ENCODE measurements at places on chromosomes 4 and X.

GRCh38 chr4:143586080-143586479, 72.6 kb downstream of the SMARCA5 start:
- no peak for DNase-seq

DNA sequence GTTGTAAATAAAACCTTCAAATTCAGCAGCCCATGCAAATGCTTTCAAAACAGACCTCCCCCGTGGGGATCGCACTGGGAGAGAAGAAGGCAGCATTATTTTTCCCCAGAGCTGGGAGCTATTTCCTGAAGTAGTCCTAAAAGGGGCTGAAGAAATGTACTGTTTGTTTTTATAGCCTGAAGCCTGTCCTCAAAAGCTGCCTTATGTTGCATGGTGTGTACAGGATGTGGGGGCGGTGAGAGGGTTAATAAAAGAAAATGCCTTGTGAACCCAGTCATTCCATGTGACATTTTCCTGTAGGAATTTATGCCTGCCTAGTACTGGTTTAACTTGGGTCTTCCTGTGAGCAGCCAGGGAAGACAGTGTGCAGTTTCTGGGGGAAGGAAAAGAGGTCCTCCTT, 144.1 kb downstream of the SOWAHB start:
- DNase-seq = no peak

- DNase-seq = no peak
Observed at GRCh38 chr4:188942606-188943005, 803.4 kb downstream of the TRIML1 start.

GRCh38 chrX:18722500-18723071, 15.1 kb downstream of the PPEF1 start:
- DNase-seq = no peak

- no peak for DNase-seq
Observed at GRCh38 chrX:63754136-63754859, 30.7 kb downstream of the ARHGEF9 start.

DNA sequence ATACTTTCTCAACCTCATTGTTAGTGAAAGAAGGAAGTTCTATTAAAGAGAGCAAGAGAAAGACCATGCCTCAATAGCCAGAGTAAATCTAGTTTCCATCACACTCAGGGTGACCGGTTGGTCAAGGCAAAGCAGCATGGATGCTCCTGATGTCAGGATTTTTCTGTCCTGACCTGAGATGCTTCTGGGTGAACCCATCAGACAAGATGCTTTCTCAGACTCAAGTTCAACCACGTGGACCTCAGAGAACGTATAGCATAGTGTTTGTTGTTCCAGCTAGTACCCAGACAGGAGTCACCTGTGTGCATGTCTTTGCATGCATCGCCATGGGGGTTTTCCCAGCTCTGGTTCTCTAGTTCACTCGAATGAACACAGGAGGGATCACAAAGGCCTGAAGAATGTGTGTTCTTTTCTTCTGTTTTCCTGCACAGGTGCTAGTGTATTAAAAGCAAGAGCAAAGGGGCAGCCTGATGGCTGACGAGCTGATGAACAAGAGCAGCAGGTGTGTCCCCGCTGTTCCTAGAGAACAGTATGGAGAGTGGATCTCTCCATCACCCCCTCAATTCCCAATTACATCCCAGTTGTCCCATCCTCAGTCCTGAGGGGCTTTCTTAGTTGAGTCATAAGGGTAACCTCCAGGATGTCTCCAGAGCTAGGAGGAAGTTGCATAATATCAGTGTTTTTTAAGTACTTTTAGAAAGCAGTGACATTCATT, 110.5 kb upstream of the ENPP6 start:
- DNase-seq = no peak

GRCh38 chrX:48648336-48648751, 35.3 kb upstream of the WAS start:
- DNase-seq = no peak

DNA sequence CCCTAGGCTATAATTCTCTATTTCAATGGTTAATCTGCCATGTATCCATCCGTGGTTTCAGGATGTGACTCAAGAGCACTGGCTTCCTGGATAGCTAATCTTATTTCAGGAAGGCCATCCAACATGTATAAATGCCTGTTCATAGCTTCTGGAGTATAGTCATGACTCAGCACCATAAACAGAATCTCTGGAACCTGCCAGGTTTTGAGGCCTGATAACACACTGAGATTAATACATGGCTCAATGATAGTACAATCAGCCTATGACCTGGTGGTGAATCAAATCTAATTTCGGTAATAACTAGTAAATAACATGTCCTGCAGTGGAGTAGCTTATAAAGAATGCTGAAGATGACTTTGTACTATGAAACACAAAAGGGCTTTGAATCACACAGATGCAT, 5.7 kb upstream of the IL13RA2 start:
- no peak for DNase-seq

DNA sequence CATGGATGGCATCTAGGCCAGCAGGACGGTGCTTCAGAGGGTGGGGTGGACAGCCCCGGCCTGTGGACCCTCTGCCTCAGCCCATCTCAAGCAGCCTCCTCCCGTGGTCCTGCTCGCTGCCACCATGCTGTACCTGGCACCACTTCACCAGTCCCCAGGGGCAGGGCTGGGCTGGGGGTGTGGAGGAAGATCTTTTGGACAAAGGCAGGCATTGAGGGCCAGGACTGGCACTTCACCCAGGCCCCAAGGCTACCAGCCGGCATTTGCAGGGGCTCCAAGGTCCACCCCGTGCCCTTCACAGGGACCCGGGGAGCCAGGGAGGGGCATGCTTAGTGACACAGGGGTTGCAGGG, 713 bp downstream of the PLXNB3 start:
- no peak for DNase-seq

GRCh38 chrX:96692454-96692853, 7.8 kb downstream of the DIAPH2 start:
- DNase-seq = no peak

- DNase-seq = no peak
Observed at GRCh38 chr4:131002132-131002531, 1906.2 kb downstream of the C4orf33 start.

- DNase-seq = no peak
Observed at GRCh38 chr4:147303174-147303872, 177.6 kb upstream of the EDNRA start.

DNA sequence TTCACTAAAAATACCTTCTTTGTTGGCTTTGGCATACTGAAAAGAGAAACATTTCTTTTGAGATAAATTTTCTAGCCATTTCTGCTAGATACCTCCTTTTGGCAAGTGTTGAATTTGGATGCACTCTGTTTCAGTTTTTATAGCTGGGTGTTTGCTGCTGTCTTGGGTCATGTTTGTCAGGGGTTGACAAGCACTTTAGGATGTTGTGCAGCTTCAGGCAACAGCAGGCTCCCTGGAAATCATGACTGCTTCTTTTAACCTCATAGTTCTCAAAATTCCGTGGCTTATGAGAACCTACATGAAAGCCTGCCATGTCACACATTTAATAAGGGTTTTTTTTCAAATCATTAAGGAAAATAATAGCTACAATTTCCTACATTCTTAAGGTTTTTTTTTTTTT, 36.7 kb downstream of the CCSER1 start:
- DNase-seq = no peak

DNA sequence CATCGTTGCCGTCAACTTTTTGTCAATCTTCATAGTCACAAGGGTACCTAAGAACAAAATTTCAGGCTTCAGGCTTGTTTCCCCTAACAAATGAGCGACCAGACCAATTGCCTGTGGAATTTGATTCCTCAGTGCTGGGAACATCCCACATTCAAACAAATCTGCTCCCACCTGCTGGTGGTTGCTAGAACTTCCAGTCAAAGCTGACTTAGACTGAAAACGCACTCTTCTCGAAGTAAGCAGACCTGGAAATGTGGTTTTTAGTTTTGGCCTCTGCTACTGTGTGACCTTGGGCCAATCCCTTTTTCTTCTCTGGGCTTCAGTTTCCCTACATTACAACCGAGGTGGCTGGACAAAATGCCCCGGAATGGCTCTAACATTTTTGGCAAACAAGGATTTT, 1.8 kb upstream of the GABRQ start:
- peak; percentile 45 for DNase-seq

GRCh38 chr4:104756837-104757236, 262.1 kb upstream of the CXXC4 start:
- DNase-seq = no peak

DNA sequence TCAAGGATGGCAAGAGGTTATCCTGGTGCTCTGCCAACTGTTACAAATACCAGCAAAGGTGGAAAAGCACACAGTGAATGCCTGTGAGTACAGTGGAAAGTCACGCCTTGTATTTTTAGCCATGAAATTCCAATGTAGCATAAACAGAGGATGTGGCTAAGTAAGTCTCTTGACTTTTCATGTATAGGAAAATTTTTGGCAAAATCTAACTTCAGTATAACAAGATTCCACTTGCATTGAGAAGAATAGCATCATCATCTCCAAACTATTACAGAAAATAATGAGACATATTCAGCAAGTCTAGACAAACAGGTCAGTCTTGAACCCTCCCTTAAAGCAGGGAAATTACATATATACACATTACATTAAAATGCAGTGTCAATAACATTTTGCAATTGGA, 7.9 kb downstream of the SLC10A6 start:
- no peak for DNase-seq

DNA sequence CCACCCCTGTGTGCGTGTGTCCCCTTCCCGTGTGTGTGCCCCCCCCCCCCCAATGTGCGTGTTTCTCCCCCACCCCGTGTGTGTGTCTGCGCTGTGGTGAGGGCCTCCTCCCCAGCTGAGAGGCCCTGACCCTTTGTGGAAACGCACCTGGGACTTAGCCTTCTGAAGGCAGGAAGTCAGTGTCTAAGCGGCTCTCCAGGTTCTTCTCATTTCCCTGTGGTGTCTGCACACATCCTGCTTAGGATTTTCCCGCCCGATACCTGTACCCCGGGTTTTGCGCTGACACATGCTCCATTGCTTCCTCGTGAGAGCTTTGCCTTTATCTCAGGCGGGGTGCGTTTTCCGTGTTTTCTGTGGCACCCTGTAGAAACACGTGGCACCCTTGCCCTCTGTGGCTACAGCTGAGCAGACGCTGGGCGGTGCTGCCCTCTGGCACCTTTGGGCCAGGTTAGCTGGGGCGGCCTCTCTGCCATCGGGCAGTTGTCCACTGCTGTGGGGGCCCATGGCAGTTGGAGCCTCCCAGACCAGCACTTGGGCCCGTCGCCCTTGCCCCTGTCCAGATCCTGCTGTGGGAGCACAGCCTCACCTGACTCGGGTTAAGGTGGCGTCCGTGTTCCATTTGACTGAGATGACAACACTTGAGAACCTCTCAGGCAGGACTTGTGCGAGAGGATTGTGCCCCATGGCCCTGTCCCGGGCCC, 26.3 kb downstream of the MAEA start:
- DNase-seq = no peak

GRCh38 chr4:172962564-172963353, 205.9 kb upstream of the GALNT7 start:
- DNase-seq = no peak

GRCh38 chr4:7978489-7978888, 38.8 kb upstream of the AFAP1 start:
- DNase-seq = no peak

DNA sequence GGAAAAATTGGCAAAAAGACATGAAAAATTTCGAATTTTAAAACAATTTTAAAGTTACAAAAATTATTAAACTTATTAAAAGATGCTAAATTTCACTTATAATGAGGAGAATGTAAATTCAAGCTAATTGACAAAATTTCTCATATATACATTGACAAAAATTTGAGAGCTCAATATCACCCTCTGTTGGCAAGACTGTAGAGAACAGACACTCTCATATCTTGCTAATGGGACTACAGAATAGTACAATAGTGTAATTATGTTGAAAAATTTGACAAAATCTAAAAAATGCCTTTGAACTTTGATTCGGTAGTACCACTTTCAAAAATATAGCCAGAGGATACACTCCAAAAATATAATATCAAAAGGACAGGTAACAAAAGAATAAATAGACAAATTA, 29.8 kb downstream of the DCAF8L2 start:
- DNase-seq = no peak

DNA sequence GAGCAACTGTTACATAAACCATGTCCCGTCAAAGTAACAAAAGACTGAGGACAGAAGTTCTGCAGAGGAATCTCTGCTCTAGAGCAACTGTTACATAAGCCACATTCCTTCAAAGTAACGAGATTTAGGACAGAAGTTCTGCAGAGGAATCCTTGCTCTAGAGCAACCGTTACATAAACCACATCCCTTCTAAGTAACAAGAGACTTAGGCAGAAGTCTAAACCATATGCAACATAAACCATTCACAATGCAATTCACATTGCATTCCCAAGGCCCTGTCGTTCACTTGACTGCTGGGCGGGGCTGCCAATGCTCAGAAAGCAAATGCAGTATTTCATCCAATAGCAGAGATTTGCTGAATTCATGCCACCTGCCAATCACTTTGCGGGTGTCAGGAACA, 124.4 kb upstream of the PUDP start:
- no peak for DNase-seq

Data from SK-N-MC (cell line).